ENCODE measurements at places on chromosomes 4 and X.

DNA sequence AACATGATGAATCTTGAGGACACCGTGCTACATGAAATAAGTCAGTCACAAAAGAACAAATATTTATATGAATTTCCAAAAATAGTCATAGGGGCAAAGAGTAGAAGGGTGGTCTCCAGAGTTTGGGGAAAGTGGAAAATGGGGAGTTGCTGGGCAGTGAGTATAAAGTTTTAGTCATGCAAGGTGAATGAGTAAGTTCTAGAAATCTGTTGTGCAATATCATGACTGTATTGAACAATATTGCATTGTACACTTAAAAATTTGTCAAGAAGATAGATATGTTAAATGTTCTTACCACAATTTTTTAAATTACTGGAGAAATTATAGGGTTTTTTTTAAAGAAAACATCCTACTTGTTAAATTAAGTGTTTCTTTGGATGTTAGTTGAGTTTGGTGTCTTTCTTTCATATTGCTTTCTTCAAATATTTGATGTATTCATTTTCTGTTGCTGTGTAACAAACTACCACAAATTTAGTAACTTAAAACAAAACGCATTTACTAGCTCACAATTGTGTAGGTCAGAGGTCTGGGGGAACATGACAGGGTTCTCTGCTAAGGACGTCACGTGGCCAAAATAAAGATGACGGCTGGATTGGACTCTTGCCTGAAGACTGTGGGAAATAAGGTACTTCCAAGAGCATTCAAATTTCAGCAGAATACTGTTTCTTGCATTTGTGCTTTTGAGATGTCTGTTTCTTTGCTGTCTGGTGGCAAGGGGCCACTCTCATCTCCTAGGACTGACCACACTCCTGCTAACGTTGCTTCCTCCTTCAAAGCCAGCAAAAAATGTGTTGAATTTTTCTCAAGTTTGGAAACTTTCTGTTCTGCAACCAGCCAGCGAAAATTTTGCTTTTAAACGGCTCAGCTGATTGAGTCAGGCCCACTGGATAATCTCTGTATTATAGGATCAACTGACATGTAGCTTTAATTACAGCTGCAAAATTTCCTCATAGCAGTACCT lies 76.7 kb downstream of the CPEB2 start:
- peak; percentile 46 for DNase-seq

GRCh38 chr4:170399581-170400293 lies 310.0 kb upstream of the AADAT start:
- DNase-seq, result peak; percentile 20

GRCh38 chr4:165464813-165465381 lies 86.1 kb downstream of the CPE start:
- DNase-seq, result peak; percentile 64

DNA sequence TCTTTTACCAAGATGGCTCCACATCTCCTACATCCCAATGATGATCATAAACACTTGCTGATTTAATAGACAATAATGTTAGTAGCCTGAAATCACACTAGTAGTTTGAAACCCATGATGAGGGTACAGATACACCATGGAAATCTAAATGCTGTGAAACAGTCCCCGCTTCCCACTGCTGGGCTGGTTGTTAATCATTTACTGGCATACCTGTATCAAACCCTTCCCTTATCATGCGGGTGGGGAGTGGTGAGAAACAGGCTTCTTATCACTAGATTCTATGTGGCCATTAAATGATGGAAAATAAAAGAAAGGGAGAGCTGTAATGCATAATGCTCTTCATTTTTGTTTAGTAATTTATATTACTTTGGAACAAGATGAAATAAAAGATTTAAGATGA lies 21.9 kb downstream of the MAOA start:
- DNase-seq, result no peak

DNA sequence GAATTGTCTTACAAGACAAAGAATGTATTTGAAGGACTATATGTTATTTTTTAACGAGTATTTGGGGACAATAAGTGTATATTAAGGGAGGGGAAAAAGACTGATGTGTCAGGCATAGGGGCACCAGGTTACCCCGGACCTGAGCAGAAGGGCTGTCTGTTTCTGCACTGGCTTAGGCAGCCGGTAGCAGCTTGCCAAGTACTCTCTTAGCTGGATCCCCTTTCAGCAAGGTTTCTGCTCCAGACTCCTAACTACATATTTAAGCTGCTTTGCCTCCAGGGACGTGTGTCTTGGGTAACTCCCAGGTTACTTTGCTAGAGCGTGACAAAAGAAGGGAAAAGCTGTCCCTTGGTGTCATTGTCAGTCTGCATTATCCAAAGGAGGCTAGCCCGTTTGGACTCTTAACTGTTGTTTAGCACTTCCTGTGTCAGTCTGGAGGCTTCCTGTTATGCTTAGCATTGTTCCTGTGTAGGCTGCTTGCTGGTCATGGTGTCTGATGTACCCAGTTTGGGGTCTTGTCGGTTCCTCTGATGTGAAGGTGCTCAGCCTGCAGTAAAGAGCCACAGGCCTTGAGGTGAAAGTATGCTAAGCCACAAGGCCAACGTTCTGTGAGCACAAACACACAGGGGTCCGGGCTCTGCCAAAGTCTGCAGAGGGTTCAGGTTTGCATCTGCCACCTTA lies 11.6 kb downstream of the CXCR3 start:
- no peak for DNase-seq

GRCh38 chr4:122481766-122482405 lies 25.4 kb upstream of the IL2 start:
- DNase-seq, result peak; percentile 67

GRCh38 chr4:7650606-7651385 lies 216.1 kb upstream of the PSAPL1 start:
- peak; percentile 37 for DNase-seq

DNA sequence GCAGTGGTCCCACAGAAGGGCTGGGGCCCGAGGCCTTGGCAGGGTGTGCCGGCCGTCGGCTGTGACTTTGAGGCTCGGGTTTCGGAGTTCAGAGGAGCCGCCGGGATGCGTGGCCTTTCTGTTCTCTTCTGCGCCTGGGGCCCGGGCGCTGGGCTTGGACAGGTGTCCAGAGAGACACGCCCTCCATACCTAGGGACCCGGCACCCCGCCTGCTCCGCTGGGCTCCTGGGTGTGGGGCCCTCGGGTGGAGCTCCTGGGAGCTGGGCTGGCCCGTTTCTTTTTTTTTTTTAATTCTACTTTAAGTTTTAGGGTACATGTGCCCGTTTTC lies 11.3 kb downstream of the FGFRL1 start:
- DNase-seq, result no peak

- DNase-seq, result no peak
Observed at GRCh38 chr4:43882470-43882869, 566.1 kb downstream of the KCTD8 start.

GRCh38 chr4:77146186-77147078 lies 10.6 kb upstream of the CCNG2 start:
- DNase-seq, result peak; percentile 87

GRCh38 chr4:158035662-158036195 lies 137.1 kb downstream of the GASK1B start:
- DNase-seq, result no peak

DNA sequence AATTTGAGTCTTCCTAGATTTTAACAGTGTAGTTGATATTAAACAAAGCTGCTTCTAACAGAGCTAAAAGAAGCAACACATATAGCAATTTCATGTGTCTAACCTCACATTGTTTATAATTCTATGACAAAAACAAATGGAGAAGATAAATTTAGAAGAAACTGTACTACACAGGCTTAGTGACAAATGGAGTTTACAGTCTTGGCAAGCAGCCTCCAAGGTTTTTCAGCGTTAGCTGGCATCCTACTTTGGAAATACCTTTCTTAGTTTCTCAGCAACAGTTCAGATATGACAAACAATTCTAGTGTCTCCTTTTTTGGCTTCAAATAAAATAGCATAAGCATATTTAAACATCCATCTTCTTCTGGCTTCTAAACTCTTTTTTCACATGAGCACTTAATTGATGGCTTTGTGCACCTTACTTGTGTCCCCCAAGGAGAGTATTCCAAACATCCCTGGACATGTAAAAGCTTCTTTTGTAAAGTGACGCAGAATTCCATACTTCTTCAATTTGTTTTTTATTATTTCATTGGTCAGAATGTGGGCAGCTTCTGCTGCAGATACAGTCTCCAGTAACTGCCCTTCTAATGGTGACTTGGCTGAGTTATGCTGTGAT lies 249.8 kb downstream of the ANTXR2 start:
- peak; percentile 27 for DNase-seq

DNA sequence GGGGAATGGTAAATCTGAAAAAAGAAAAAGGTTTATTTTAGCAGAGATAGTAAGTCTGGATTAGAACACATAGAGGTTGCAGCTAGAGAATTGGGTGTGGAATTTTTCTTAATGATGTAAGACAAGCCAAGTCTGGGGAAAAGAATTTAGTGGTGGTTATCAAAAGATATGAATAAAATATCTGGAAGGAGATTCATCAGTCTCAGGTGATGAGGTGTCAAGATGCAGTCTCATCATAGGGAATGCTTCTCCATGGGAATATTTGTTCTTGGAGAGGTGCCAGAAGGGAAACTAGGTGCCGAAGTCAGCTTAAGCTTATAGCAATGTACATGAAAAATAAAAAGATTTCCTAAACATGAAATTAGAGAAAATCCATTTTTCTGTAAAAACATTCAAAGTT lies 504.1 kb upstream of the NR3C2 start:
- DNase-seq, result no peak

DNA sequence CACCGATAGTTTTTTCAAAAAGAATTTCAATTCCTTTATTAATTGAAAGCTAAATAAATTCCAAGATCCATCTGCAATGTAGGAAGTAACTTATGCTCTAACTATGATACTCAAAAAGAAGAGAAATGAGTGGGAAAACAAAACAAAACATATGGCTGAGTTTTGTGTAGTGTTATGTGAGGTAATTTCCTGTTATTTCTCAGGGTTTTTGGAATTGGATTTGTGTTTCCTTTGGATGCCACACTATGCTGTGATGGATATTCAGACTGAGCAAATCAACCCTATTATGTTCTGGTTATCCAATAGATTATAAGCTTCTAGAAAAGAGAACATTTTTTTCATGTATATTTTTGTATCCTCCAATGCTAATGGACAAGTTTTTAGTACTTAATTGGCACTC lies 73.4 kb upstream of the RAPGEF2 start:
- no peak for DNase-seq

GRCh38 chr4:1403591-1404572 lies 2.4 kb downstream of the NKX1-1 start:
- no peak for DNase-seq

DNA sequence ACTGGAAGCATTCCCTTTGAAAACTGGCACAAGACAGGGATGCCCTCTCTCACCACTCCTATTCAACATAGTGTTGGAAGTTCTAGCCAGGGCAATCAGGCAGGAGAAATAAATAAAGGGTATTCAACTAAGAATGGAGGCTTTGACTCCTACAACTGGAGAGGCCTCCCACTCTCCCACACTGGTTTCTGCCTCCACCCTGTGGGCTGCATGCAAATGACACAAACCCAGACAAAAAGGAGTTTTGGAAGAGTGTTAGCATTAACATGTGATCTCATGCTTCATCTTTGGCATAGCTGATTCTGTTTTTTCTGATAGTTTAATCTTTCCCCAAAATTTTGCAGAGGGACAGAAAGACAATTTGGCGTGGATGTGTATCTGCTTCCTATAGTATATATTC lies 80.8 kb upstream of the IQCM start:
- DNase-seq, result peak; percentile 42

DNA sequence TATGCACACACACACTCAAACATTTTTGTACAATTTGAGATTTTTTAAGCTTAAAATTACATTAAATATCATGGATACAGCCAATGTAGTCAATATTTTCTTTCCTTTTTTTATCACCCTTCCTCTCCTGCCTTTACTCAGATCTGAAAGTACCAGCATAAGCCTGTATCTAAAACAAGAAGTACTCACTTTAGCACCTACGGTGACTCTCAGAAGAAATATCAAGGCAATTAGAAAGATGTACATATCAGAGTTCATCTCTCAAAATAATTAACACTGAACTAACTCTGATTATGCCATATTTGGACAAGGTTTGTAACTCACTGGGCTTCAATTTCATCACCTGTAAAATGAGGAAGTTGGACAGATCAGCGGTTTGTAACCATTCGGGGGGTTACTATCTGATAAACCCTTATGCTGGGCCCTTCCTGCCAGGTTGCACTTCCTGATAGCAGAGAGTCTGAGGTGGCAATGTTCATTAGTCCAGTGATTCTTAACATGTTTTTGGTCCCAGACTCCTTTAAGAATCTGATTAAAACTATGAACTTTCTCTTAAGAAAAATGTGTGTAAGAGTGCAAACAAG lies 5.7 kb upstream of the GPR174 start:
- DNase-seq, result no peak

- peak; percentile 5 for DNase-seq
Observed at GRCh38 chrX:55767100-55767499, 49.6 kb downstream of the RRAGB start.

DNA sequence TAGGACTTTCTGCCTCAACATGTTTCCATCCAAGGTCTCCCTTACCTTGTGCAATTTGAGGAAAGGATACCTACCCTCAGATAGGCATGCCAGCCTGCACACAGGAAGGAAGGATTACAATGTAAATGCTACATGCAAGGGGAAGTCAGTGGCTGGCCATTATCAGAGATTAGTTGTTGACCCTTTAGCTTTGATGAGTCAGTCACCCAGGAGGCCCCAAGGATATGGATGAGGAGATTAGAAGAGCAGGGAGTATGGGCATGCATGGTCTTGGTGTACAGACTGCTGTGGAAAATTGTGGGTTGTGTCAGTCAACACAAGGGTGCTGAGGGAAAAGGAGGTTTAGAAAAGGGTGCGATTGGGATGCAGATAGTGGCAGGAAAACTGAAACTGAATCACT lies 92.0 kb downstream of the GUCY2F start:
- no peak for DNase-seq

- DNase-seq, result peak; percentile 54
Observed at GRCh38 chr4:82739287-82740190, 59.1 kb downstream of the SCD5 start.

GRCh38 chr4:36081185-36081584 lies 163.1 kb downstream of the ARAP2 start:
- no peak for DNase-seq

GRCh38 chr4:187283201-187283955 lies 559.7 kb upstream of the FAT1 start:
- DNase-seq, result no peak

DNA sequence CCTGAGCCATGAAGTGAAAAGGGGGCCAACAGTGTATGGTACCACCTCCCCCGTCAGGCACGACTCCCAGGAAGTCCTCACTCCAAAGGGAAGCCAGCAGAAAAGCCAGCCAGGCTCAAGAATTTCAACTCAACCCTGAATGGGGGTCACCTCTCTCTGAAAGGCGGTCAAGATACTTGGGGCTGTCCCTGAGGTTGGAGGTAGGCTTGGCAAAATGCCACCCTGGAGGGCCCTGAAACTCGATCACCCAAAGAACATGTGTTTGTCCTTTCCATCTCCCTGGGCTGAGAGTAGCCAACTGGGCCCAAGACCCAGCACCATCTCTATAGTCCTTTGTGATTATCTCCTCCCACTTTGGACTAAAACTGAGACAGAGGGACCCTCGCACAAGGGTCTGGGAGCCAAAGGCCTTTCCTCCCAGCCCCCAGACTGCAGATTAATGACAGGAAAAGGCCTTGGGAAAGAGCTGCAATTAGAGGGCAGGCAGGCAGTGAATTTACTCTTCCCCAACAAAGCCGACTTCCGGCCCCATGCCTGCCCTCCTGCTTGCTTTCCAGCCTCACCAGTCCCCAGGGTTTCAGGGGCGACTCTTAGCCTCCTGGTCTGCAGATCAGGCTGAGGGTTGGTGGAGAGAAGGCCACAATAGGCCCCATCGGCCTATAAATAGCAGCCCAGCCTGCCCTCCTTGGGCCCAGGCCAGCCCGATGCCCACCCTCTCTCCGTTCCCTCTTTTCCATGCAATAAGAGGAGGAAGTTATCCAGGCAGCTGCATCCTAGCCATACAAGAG lies 5.6 kb downstream of the SASH3 start:
- no peak for DNase-seq

- no peak for DNase-seq
Observed at GRCh38 chrX:115649461-115650063, 88.6 kb downstream of the PLS3 start.
